Activated CD4-positive, alpha-beta T cell treated with anti-CD3 and anti-CD28 coated beads for 4 hours (primary cell): ENCODE measurements at places on chromosomes 1 and 21.

DNA sequence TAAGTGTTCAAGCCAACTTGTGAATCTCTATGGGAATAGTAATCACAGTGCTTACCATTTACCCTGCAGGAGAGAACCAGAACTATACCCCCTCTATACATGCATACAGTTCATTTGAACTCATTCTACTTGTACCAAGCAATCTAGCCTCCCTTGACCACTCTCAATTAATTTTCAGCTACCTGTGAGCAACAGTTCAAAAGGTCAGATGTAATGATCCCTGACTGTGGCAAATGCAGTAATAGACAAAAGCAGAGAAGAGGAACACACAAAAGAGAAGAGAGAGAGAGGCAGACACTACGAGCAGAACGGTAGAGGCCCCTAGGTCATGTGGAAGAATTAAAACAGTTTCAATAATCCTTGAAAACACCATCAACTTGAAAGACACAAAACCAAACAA lies 52.8 kb downstream of the FMO4 start:
- no peak for DNase-seq

GRCh38 chr1:245771511-245772281 lies 616.9 kb downstream of the KIF26B start:
- DNase-seq = no peak

DNA sequence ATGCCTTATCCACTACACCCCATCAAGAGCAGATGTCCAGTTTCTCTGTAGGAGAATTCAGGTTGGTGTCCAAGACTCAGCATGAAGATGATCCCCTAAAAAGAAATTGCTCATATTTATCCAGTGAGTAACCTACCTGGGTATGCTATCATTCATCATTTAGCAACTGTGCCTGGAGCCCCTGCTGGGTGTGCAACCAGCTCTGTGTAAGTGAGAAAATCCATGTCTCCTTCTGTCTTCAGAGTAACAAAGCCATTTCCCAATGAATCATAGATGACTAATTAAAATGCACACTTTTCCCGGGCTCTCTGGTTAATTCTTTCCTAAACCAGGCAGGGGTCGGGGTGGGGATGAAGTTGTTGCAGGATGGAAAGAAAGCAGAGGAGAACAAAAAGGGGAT lies 35.8 kb downstream of the OLFML3 start:
- no peak for DNase-seq

DNA sequence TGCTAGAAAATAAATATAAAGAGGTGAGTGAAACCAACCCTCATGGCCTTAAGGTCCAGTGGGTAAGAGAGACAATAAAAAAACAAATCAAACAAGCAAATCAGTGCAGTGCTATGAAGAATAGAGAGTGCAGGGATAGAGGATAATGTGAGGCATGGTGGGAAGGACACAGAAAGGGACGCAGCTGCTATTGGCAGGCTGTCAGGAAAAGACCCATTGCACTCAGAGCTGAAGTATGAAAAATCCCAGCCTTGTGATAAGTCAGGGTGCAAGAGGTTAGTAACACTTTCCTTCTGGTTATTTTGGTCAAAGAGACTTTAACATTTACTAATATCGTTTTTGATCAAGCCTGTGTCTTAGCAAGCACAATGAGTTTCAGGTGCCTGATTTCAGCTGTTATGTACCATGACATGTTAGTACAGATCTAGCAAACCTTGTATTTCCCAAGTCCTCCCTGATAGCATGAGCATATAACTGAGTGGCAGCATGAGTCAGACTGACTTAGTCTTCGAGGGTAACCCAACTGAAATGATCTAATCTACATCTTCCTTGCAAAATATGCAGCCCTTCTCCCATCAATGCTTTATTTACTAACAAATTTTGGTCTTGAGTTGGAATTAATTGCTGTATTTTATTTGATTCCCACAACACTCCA lies 31.7 kb downstream of the CHML start:
- DNase-seq = no peak

DNA sequence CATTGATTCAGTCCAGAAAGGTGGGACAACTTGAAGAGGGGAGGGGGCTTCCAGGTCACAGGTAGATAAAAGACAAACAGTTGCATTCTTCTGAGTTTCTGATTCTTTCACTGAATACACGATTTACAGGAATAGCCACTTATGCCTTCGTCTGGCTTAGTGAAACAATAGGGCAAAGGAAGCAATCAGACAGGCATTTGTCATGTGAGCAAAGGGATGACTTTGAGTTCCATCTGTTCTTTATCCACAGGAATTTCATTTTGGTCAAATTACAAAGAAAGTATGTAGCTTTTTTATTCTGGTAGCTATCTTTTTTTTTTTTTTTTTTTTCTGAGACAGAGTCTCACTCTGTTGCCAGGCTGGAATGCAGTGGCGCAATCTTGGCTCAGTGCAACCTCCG lies 202.5 kb downstream of the TTLL7 start:
- no peak for DNase-seq

DNA sequence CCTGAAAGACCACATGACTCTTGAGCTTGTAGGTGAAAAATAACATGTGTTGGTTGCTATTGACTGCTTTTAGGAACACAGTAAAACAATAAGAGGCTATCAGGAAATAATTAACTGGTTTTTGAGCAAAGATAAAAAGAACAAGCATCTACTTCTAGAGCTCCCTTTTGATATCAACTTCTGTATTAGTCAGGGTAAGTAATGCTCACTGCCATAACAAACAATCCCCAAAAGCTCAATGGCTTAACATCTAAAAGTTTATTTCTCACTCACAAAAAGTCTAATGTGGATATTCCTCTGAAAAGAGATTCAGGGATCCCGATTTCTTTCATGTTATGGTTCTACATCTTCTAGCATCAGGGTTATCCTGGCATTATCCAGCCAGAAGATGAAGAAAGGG lies 25.3 kb upstream of the PROX1 start:
- DNase-seq = no peak

DNA sequence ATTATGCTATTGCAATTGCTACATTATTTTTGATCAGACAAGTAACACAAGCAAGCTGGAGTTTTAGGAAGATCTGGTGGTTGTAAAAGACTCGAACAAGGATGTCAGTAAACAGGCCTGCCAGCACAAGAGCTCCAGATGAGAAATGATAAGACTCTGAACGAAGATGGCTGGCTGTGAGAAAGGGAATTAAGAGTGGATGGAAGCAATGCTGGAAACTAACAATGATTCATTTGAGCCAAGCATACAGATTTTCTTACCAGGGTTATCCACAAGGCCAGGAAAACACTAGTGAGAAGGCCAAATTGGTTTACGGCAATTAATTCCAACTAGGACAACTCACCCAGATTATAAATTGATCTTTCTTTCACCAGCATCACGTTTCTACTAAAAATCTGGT lies 54.2 kb downstream of the NRIP1 start:
- no peak for DNase-seq

DNA sequence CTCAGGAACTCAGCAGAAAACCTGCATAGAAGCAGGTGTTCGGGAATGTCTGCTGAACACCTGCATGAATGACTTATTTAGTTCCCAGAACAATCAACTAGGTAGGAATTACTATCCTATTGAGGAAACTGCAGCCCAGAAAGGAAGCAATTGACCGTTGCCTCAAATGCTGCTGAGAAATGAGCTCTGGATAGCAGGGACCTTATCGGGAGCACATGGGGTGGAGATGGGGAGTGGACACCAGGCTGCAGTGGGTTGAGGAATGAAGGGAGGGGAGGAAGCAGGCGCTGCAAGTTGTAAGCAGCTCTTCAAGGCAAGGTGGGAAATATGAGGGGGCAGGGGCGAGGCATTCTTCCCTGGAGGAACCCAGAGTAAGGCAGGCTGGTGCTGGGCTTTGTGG lies 10.8 kb upstream of the CDCP2 start:
- no peak for DNase-seq

DNA sequence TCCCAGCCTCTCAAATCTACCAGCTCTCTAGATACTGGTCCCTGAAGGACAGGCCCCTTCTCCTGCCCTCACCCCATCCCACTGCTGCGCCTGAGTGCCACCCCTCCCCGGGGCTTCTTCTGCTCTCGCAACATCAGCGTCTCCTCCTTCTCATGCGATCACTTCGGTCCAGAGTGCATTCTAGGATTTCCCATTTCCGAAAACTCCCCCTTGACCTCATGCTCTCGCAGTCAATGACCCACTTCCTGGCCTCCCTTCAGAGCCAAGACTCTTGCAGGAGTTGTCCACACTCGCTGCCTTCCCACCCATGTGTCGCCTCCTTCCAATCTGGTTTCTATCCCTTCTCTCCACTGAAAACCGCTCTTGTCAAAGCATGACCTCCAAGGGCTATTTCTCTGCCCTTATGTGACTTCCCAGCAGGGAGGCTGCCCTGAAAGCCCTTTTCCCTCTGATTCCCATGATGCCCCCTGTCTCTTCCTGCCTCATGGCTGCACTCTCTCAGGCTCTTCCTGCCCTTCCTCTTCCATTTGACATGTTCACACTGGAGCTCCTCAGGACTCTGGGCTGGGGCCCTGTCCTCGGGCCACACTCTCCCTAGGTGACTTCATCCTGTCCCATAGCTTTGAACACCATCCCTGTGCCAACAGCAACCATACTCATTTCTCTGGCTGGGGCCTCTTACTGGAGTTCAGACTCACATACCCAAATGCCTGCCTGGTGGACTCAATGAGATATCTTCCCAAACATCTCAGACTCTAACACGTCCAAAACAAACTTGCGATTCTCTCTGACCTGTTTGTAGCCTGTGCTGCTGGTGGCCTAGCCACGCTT lies 46.0 kb downstream of the LDLRAD2 start:
- DNase-seq = no peak

- DNase-seq = no peak
Measured at GRCh38 chr1:63935143-63935542, 161.3 kb downstream of the ROR1 start.

- DNase-seq = no peak
Measured at GRCh38 chr1:204841798-204842197, 28.9 kb upstream of the NFASC start.

GRCh38 chr1:87584586-87584985 lies 255.9 kb downstream of the LMO4 start:
- no peak for DNase-seq

GRCh38 chr21:38424305-38425019 lies 73.8 kb downstream of the ERG start:
- no peak for DNase-seq

DNA sequence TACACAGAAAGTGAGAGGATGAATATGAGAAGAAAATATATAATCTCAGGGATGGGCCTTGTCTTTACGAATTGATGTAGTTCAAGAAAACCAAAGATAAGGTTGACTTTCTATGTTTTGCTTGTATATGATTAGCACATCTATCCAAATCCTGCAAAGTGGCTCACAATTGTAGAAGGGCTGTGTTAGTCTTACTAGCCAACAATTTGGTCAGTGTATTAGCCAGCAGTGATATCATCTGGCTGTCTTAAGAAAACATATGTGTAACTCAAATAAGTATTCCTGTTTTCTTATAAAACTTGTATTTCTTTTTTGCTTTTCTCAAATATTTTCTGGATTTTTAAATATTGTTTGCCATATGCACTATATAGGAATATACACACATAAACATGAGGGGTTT lies 5.5 kb downstream of the SDCCAG8 start:
- DNase-seq = no peak

- no peak for DNase-seq
Measured at GRCh38 chr1:155080312-155081228, 1.9 kb downstream of the EFNA3 start.

DNA sequence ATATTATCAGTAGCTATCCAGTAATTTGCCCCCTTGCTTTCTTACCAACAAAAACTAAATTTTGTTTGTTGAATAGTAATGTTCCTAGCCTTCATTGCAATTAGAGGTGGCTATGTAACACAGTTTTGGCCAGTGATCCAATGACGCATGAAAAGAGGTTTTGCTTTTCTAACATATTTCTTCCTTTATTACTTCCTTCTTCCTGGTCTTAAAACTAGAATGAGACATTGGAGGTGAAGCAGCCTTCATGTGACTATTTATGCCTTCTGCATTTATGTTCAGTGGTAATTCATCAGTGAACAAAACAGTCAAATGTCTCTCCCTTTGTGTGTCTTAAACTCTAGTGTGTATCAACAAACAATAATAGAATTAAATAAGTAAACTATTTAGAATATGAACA lies 35.5 kb downstream of the LRIF1 start:
- DNase-seq = no peak

- DNase-seq = no peak
Measured at GRCh38 chr1:201457508-201457960, 11.5 kb downstream of the PHLDA3 start.

DNA sequence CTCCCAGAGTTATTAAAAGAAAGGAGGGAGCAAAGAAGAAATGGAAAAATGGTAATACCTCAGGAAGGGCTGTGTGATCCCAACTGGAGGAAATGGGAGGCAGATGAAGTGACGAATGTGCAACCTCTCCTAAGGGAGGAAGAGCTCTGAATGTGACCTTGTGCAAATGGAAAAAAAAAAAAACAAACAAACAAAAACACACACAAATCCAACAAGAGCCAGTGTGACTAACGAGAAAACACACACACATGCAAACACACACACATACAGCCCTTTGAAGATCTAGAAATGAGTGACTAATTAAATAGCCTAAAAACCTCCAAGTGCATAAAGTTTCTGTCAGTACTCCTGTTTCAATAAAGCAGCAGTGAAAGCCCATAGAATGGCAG lies 49.0 kb downstream of the CCN1 start:
- DNase-seq = no peak

- DNase-seq = no peak
Measured at GRCh38 chr1:54137534-54138061, 15.2 kb downstream of the CDCP2 start.

DNA sequence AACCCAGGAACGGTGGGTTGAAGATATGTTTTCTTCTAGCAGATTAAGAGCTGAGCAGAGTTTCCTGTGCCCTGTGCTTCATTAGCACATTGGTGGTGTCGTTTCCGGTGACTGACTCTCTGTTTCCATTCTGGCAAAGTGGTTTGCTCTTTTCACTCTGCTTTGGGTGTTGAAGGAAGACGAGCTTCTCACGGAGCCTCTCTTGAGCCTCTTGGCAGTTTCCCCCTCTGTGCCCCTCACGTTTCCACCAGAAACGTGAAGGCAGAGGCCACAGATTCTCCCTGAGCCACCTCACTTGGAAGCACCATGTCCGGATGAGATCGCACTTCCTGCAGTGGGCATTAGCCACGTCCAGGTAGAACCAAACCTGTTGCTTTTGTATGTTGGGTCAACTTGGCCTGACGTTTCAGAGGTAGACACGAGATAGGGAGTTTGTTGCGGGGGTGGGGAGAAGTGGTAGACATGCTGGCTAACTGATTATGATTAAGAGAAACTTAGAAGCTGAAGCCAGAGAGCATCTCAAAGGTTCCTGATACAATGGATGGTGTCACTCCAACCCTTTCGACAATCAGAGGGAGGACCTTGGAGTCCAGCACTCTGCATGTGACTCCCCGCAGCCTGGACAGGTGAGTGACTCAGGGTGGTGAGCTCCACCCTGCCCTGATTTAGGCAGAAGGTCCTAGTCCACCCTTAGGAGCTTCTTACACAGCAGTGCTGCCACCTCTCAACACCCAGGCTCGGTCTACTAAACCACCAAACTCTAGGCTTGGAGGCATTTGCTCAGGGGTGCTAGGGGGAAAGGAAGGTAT lies at the start of gene LAX1:
LAX1 (plus strand) TSS at position 155 of the 809 bp plus-strand sequence; CDS start at position 538, 383 bp downstream.
- peak; percentile 81 for DNase-seq

GRCh38 chr1:94326329-94326728 lies 88.9 kb upstream of the ARHGAP29 start:
- DNase-seq = no peak
